ENCODE measurements at places on chromosomes 6 and 20.

- no peak for DNase-seq
- no peak overlapping the region for H3K4me3 ChIP-seq
- peaks cover 8% of the 10 kb centered on the region for H3K4me1 ChIP-seq
- H3K27ac ChIP-seq, result no peak overlapping the region
- no peaks in the 10 kb centered on the region for H3K36me3 ChIP-seq
- H3K27me3 ChIP-seq, result no peaks in the 10 kb centered on the region
Observed at GRCh38 chr20:54195483-54196472, 12.1 kb upstream of the PFDN4 start.

DNA sequence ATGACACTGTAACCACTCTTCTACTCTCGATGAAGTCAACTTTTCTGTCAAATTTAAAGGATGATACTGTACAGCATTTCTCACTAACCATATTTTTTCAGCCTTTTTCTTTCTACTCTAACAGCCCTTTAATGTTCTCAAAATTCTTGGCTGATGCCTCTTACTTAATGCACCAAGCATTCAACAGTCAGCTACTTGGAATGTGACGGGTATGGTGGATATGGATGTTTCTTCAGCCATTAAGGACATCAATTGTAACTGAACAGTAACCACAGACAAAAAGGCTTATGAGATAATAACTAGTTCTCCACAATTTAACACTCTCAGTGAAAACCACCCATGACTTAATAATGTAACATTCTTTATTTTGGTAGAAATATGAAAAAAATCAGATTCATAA is 467.2 kb upstream of the ZNF337 start:
- peaks cover 62% of the 10 kb centered on the region for H3K4me1 ChIP-seq
- H3K36me3 ChIP-seq, result no peaks in the 10 kb centered on the region
- H3K4me3 ChIP-seq, result no peak overlapping the region
- DNase-seq, result peak; percentile 86

- DNase-seq, result no peak
- H3K27ac ChIP-seq, result no peak overlapping the region
- no peaks in the 10 kb centered on the region for H3K36me3 ChIP-seq
- H3K27me3 ChIP-seq, result no peaks in the 10 kb centered on the region
- H3K4me1 ChIP-seq, result no peaks in the 10 kb centered on the region
Observed at GRCh38 chr6:1739680-1740079, 130.0 kb downstream of the FOXC1 start.

- H3K36me3 ChIP-seq, result no peaks in the 10 kb centered on the region
- peak overlapping the region; percentile 78 for H3K27ac ChIP-seq
- H3K4me1 ChIP-seq, result peaks cover 25% of the 10 kb centered on the region
Observed at GRCh38 chr6:121932076-121932991, 467.1 kb upstream of the HSF2 start.

DNA sequence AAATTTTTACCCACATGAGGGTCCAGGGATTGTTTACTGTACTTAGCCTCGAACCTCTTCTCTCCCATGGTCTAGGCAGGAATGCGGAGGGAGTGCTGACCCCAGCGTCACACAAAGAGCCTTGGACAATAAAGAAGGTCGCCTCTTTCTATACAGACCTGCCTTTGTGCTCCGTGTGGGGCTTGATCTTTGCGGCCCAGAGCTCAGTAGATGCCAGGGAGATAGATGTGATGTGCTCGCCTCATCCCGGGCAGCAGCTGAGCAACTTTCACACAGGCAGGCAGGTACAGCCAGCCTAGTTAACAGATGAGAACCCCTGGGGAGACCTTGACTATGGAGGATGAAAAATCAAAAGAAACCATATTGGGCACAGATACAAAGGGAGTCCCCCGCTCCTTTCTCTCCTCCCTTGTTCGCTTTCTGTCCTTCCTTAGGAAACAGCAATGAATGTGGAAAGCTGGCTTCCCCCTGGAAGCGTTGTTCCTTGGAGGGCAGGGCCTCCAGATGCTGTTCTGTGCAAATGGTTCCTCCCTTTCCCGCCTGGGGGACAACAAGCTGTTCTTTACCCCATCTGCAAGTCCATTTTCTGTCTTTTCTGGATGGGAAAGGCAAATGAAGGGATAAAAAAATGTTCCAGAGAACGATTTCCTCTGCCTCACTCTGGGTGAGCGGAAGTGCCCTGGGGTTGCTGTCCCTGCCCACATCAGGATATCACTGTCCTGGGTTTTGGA is 128.3 kb downstream of the OLIG3 start:
- no peaks in the 10 kb centered on the region for H3K4me1 ChIP-seq
- H3K4me3 ChIP-seq, result no peak overlapping the region
- H3K27ac ChIP-seq, result no peak overlapping the region
- H3K27me3 ChIP-seq, result no peaks in the 10 kb centered on the region
